ENCODE measurements at places on chromosomes 2 and 18.

- DNase-seq = no peak
Observed at GRCh38 chr18:35095983-35096676, 54.9 kb downstream of the MAPRE2 start.

DNA sequence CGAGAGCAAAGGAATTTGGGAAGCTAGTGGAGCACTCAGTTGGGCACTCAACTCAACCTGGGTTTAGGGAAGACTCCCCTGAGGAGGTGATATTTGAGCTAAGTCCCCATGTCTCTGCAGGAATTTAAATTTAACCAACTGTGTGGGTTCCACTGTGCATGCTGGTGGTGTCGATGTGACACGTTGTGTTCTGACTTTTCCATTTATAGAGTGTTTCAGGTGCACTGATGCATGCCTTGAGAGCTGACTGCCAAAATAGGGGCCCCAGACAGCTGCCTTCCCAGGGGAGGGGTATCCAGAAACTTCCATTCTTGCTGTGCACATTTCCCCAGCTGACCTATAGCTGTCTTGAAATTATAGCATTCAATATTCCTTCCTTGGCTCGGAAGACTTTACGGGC lies 63.7 kb upstream of the BCL2L11 start:
- DNase-seq = no peak

- no peak for DNase-seq
Observed at GRCh38 chr2:101007415-101008345, 5.6 kb downstream of the RPL31 start.

GRCh38 chr18:63022429-63023022 lies 297.0 kb downstream of the BCL2 start:
- DNase-seq = no peak

- DNase-seq = no peak
Observed at GRCh38 chr2:28313220-28313784, 79.4 kb upstream of the FOSL2 start.

DNA sequence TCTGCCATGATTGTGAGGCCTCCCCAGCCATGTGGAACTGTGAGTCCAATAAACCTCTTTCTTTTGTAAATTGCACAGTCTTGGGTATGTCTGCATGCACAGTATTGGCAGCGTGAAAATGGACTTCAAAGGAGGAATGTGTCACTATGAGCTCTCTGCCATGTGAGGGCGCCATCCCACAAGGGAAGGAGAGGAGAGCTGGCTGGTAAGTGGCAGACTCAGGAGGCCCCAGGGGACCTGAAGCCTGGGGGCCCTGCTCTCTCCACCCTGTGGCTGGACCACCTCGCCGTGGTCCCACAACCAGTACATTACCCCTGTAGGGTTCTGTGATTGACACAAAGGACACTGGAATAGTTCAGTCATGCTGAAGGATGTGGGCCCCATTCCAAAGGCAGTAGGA lies 122.1 kb downstream of the RPIA start:
- no peak for DNase-seq

GRCh38 chr18:77061946-77062517 lies 70.6 kb downstream of the MBP start:
- no peak for DNase-seq

GRCh38 chr2:27988718-27989117 lies 98.2 kb downstream of the BABAM2 start:
- no peak for DNase-seq

DNA sequence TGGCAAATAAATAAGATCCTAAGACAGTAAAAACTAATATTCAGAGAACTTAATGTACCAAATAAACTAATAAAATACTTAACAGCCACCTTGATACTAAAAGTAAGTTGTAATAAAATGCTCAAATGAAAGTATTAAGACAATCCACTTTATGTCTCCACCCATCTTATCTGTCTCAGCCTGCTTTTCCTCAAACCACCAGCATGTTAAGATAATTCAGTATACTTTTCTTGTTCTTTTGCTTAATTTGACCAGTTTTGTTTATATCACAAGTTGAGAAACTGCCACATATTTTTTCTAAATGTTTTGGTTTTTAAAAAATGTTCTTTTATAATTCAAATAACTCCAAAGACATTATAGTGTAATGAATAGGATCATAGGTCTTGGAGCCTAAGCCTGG lies 142.0 kb downstream of the MBD5 start:
- DNase-seq = no peak

GRCh38 chr2:212027681-212028628 lies 510.6 kb downstream of the ERBB4 start:
- no peak for DNase-seq

GRCh38 chr18:12074736-12075135 lies 18.9 kb upstream of the ANKRD62 start:
- no peak for DNase-seq

DNA sequence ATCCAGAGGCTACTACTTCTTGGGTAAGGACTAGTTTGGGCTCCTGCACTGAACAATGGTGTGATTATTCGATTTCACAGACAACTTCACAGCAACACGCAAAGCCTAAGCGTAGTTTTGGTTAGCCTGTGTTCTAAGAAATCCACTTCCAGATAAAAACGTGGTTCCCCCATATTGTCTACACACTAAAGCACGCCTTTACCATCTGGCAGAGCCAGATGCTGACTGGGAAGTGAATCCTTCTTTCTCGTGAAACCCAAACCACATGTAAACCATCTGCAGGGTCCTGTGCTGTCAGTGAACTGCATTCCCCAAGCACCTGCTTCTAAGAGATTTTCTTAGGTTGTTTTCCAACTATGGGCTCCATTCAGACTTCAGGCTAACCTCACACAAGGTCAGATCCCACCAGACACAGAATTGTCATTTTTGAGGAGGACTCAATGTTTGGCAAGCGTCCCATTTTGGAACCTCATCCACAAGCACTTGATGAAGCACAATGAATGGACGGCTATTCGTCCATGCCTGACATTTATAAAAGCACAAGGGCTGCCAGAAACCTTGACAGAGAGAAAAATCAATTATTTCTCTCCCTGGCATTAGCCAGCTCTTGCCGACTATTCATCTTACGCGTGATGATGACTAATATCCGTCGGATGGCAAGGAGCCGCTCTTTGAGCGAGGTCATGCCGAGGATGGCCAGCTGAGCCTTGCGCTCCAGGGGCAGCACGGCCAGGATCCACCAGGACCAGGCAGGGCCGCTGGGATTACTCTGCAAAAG lies 38.4 kb downstream of the LONRF2 start:
- DNase-seq = no peak

DNA sequence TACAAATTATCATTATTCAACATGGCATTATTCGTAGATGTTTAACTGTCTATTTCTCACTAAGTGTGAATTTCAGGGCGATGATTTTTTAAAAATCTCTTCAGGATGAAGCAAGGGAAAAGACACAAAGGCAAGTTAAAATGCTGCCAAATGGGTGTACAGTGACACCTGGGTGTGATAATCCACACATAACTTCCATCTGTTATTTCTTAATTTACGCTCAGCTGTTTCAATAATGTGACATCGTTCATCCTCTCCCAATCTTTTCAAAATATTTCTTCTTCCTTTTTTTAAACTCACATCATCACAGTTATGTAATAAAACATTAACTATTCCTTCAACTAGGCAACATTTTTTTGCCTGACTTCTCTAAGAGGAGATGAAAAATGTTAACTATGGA lies 10.6 kb downstream of the PDE1A start:
- no peak for DNase-seq

- DNase-seq = no peak
Observed at GRCh38 chr2:174383796-174384195, 11.7 kb upstream of the SCRN3 start.

- no peak for DNase-seq
Observed at GRCh38 chr2:21251216-21251980, 127.6 kb downstream of the TDRD15 start.

DNA sequence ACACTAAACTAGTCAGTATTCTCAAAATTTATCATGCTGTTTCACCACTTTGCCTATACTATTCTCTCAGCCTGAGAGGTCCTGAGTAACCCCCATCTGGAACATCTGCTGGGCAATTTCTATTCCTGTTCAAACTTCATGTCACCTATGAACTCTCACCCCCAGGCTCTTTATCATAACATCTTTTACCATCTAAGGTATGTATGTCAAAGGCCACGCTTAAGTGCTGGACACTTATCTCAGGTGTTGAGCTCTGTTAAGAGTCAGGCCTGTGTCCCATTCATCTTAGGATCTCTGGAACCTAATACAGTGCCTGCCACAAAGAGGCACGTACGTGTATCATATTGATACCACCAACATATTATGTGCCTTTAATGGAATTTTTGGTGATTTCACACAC lies 4.9 kb downstream of the AAK1 start:
- no peak for DNase-seq

- no peak for DNase-seq
Observed at GRCh38 chr2:24579053-24579803, 88.2 kb downstream of the NCOA1 start.

DNA sequence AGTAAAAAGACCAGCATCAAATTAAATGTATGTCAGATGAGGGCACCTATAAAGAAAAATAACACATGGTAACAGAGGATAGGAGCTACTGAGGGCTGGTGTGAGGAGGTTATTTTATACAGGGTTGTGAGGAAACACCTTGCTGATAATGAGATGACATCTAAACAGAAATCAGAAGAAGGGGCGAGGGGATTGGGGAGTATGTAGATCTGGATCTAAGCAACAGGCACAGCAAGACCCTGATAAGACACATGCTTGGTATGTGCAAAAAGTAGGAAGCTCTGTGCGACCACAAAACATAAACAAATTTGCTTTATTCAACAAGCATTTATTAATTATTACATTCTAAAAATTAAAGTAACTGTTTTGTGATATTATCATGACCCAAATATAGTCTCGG lies 295.4 kb downstream of the ZEB2 start:
- DNase-seq = no peak

DNA sequence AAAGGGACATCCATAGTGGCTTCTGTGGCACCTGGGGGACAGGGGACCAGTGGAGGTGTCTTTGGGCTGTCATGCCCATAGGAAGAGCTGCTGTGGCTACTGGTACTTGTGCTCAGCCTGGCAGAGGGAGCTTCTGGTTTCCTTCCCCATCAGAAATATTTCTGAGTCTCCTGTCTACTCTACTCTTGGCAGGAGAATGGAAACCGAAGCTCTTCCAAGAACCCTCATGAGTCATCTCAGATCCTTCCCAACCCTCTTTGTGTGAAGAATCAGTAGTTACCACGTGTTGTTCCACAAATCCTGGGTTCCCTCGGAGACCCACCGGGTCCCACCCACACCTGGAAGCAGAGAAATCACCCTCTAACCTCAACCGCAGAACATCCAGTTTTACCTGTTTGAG lies 234.9 kb downstream of the FHOD3 start:
- no peak for DNase-seq

DNA sequence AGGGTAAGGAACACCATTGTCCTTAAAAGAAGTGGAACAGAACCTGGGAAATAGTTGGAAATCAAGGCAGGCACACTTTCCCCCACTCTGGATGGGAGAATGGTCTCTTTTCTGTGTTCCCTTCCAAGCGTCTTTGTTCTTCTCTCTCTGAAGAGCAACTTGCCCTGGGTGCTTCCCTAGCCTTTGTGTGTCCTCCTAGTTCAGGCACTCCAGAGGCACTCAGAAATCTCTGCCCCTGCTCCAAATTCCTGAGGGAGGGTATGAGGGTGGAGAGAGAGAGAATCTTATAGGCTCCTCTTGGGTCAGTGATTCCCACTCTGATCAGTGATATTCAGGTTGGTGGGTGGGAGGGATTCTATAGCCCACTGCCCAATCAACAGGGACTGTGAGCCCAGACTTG lies 8.8 kb upstream of the SIX2 start:
- DNase-seq = no peak

DNA sequence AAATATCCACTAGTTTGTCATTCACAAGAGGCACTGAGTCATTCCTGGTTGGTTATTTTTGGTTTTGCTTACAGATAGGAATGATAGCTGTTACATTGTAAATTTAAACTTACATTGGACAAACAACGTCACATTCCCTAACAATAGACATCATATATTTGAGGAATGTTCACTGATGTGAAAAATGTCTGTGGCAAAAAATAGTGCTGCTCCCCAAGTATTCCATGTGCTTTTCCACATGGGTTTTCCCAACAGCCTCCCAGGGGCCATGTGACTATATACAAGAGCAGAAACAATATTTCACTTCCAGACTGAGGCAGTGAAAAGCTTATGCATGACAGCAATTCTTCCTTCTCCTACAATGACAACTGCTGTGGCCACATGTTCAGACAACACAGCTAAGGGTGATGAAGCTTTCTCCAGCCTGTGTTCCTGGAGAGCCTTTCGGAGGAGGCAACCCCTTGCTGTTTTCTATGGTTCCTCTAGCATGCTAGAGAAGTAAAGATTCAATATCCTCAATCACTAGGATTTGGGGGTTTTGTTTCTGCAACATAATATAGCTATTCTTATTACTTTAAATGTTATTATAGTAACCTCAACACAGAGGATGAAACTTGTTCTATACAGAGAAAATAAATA lies 202.7 kb downstream of the PTH2R start:
- no peak for DNase-seq

- DNase-seq = no peak
Observed at GRCh38 chr2:219325657-219326315, 6.8 kb downstream of the RESP18 start.

DNA sequence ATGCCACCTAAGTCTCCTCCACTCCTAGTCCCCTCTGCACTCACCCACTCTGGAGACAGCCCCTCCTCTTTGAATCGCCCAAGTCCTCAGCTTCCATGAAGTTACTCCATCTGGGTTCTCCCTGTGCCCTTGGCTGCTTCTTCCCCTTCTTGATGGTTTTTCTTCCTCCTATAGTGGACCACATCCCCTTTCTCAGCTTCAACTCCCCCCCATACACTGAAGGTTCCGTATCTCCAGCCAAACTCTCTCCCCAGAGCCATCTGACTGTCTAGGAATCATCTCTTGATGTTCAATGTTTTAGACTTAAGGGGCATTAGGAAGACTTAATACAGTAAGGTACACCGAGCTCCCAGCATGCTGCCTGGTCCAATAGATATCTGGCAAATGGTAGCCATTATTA lies 39.6 kb downstream of the EMX1 start:
- DNase-seq = no peak

- no peak for DNase-seq
Observed at GRCh38 chr2:136664713-136665405, 100.5 kb upstream of the THSD7B start.

DNA sequence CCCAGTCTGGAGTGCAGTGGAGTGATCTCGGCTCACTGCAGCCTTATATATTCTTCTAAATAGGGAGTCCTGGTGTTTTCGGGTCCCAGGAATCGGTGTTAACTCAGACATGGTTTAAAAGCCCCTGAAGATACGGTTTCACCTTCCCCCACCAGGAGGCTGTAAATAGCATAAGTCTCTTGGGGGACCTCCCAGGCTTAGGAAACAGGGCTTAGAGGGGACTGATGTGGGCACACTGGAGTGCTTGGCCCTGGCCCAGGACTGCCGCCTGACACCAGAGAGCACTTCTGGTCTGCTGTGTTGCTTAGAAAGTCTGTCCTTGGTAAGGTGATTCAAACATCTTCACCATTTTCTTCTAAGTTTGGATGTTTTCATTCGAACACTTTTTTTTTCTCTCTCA lies 39.7 kb upstream of the MAP4K4 start:
- no peak for DNase-seq

DNA sequence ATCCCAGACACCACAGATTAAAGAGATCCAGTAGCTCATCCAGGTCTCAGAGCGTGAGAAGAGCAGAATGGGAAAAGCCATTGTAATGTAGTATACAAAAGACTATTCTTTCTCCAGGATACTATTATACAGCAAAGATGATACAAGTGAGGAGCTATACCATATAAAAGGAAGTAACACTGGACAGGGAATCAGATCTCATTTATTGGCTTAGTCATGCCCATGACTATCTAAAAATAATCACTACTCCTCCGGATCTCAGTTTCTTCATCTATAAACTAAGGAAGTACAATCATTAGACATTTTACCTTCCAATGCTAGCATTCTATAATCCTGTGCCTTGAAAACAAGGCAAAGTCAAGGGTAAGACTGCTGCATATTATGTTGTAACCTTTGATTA lies 19.4 kb downstream of the KRCC1 start:
- no peak for DNase-seq

Measured in retinal pigment epithelial cell (primary cell).